Psoas muscle (tissue), 8 donors: ENCODE measurements at places on chromosomes 5 and 9. TPM values are rescaled to one million over a fixed set of nuclear protein-coding genes. Genes with fewer than 3 reads are reported as not detected.

GRCh38 chr5:176353533-176353932 lies 8.0 kb downstream of the KIAA1191 start:
- peak overlapping the region; percentile 48 for H3K27ac ChIP-seq
- no peak overlapping the region for H3K4me3 ChIP-seq
- no peaks in the 10 kb centered on the region for H3K27me3 ChIP-seq
- H3K36me3 ChIP-seq = peaks cover 99% of the 10 kb centered on the region

DNA sequence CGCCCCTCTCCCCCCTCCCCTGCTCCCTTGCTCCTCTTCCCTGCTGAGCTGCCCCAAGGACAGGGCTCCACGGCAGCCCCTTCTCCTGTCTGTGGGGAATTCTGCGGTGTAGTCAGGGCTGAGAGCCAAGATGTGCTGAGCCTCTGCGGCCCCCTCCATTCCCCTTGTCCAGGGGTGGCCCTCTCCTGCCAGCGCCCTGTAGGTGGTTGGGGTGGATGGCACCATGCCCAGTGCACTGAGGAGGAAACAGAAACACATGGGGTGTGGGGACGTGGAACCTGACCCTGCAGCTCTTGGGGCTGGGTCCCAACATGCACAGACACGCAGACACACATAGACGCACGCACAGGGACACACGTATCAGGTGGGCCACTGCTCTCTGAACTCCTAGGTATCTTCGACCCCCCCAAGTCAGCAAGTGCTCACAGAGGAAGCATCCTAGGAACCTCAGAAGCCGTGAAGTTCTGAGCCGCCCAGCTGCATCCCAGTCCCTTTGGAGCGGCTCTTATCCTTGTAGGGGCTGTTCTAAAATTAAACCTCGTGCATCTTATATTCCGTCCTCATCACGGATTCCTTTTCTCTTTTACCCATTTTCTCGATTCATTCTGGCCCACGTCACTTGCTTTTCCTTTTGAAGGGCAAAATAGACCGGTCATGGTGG lies 64.8 kb downstream of the HMCN2 start:
- no peak overlapping the region for H3K27ac ChIP-seq
- H3K4me3 ChIP-seq = no peak overlapping the region
- no peak for DNase-seq
- no peaks in the 10 kb centered on the region for H3K4me1 ChIP-seq
- H3K27me3 ChIP-seq = no peaks in the 10 kb centered on the region

DNA sequence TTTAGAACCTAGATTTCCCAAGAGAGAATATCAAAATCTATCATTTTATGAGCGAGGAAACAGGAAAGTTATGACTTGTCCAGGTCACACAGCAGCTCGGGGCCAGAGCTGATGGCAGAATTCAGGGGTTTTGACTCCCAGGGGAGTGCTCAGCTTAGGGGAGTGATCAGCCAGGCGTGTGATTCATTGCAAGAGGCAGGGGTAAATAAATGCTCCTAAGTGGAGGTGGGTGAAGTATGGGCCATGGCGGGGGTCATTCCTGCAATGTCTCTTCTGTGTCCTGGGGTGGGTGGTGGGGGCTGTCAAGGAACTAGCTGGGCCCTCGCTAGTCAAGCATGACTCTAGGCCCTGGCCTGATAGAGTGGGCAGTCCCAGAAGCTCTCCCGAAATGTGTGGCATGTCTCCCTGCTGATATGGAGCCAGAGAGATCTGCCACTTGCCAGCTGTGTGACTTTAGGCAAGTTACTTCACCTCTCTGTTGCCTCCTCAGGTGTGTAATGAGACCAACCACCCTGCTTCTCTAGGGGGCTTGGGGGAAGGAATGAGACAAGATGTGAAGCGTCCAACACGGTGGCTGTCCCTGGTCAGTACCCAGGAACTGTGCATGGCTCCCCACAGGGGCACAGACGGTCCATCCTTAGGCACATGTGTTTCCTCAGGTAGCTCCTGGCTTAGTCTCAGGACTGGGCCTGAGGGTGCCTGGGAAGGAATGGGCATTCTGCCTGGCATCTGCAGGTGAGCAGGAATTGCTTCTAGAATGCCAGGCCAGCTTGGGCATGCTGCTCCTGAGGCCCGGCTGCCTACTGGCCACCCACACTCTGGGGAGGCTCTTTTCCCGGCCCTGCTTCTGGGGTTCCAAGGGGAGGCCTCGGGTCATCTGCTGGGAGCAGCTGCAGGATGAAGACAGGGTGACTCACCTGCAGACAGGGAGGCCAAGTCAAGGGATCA lies 36.5 kb upstream of the SH3PXD2B start:
- H3K4me1 ChIP-seq = no peaks in the 10 kb centered on the region
- H3K27ac ChIP-seq = no peak overlapping the region
- H3K27me3 ChIP-seq = no peaks in the 10 kb centered on the region
- H3K4me3 ChIP-seq = no peak overlapping the region

- no peak overlapping the region for H3K27ac ChIP-seq
- H3K36me3 ChIP-seq = no peaks in the 10 kb centered on the region
- no peaks in the 10 kb centered on the region for H3K4me1 ChIP-seq
- peaks cover 3% of the 10 kb centered on the region for H3K27me3 ChIP-seq
- no peak for DNase-seq
- no peak overlapping the region for H3K4me3 ChIP-seq
Observed at GRCh38 chr5:112205846-112206245, 213.2 kb downstream of the EPB41L4A start.

- no peaks in the 10 kb centered on the region for H3K36me3 ChIP-seq
- H3K4me1 ChIP-seq = no peaks in the 10 kb centered on the region
- H3K27ac ChIP-seq = no peak overlapping the region
- peak; percentile 24 for DNase-seq
- no peaks in the 10 kb centered on the region for H3K27me3 ChIP-seq
Observed at GRCh38 chr9:129272348-129273025, 94.4 kb upstream of the IER5L start.

LCN15 gene
- 0.22 TPM for total RNA-seq
